ENCODE measurements at places on chromosomes 2 and 18.

- H3K4me1 ChIP-seq: no peaks in the 10 kb centered on the region
- no peak overlapping the region for H3K4me3 ChIP-seq
- peaks cover 26% of the 10 kb centered on the region for H3K27me3 ChIP-seq
- no peaks in the 10 kb centered on the region for H3K36me3 ChIP-seq
Observed at GRCh38 chr18:78767648-78768071, 212.0 kb upstream of the SALL3 start.

DNA sequence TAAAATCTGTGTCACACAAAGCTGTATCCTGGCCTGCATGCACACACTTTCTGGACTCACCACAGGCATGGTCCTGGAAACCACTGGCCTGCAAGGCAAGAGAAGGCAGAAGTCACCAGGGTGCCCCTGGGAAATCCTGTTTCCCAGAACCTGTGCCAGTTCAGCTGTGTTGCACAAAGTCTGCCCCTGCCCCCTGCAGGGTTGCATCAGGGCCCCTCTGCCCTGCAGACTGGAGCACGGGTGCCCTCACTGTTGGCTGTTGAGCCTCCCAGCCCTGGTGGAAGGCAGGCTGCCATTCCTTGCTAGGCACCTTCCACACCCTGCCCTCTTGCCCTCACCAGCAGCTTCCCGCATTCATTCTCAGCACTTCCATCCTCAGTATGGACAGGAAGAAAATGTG, 18.0 kb upstream of the TUBB6 start:
- H3K4me1 ChIP-seq: peaks cover 5% of the 10 kb centered on the region
- H3K27me3 ChIP-seq: peaks cover 59% of the 10 kb centered on the region
- no peak for DNase-seq
- H3K36me3 ChIP-seq: peaks cover 6% of the 10 kb centered on the region
- no peak overlapping the region for H3K27ac ChIP-seq
- H3K4me3 ChIP-seq: no peak overlapping the region

DNA sequence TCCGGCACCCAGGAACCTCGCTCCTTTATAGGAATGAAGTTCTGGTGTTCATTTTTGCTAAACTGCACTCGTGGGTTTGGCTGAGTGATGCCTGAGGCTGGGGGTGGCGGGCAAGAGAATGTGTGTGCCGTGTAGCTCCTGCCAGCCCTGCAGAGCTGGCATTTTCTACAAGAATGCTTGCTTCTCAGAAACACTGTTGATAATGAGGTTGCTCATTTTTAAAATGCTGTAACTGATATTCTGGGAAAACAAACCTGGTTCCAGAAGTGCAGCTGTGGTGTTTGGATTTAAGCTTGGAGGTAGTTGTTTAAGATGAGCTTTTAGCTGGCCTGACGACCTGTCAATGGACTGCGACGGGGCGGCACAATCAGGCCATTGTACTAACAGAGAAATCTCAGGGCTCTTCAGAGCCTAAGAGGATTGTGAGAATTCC, 511.9 kb upstream of the TNP1 start:
- no peak overlapping the region for H3K4me3 ChIP-seq
- H3K4me1 ChIP-seq: no peaks in the 10 kb centered on the region
- no peak for DNase-seq
- H3K36me3 ChIP-seq: no peaks in the 10 kb centered on the region
- H3K27me3 ChIP-seq: no peaks in the 10 kb centered on the region

GRCh38 chr2:232781765-232782164, 5.4 kb upstream of the KCNJ13 start:
- no peak overlapping the region for H3K4me3 ChIP-seq
- DNase-seq: no peak
- H3K36me3 ChIP-seq: peaks cover 2% of the 10 kb centered on the region
- no peaks in the 10 kb centered on the region for H3K4me1 ChIP-seq
- H3K27ac ChIP-seq: peak overlapping the region; percentile 21

DNA sequence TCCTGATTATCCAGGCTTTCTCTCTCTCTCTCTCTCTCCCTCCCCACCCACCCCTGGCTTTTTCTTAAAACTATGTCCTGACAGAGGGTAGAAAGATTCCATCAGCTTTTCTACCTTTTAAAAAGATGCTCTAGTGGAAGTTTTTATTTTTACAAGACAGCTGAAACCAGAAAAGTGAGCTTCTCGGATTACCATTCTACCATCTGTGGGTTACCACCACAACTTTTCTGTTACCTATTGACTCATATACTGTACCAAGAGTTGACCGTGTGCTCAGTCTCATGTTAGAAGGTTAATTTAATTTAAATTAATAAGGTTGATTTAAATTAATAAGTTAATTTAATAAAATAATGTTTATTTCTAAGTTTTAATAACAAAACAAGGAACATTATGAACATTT, 137.6 kb downstream of the UPP2 start:
- H3K4me1 ChIP-seq: no peaks in the 10 kb centered on the region
- no peak for DNase-seq
- H3K36me3 ChIP-seq: no peaks in the 10 kb centered on the region
- H3K27me3 ChIP-seq: no peaks in the 10 kb centered on the region
- H3K4me3 ChIP-seq: no peak overlapping the region

GRCh38 chr2:138757384-138757783, 22.8 kb downstream of the NXPH2 start:
- DNase-seq: no peak
- no peaks in the 10 kb centered on the region for H3K36me3 ChIP-seq
- H3K27me3 ChIP-seq: peaks cover 9% of the 10 kb centered on the region
- H3K4me3 ChIP-seq: no peak overlapping the region

All from T-helper 17 cell (primary cell).